ENCODE measurements at places on chromosomes 7 and 10.

- peak; percentile 15 for DNase-seq
Measured at GRCh38 chr10:62384057-62384446, 9.9 kb downstream of the ZNF365 start.

GRCh38 chr10:86663046-86663345, 5.3 kb upstream of the LDB3 start:
- no peak for DNase-seq

DNA sequence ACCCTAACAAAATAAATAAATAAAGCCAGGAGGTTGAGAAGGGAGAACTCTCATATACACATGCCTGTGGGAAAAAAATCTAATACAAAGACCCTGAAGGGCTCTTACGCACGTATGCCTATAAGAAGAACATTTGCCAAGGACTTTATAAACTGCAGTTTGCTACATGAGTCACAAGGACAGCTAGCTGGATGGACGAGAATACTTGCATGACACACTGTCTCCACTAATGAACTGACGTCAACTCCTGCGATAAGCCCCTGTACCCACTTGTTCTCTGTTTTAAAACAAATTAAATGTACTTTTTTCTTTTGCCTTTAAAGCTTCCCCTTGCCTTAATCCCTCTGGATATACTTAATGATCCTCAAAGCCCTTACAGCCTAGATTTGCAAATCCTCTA, 374.6 kb upstream of the GHITM start:
- no peak for DNase-seq

DNA sequence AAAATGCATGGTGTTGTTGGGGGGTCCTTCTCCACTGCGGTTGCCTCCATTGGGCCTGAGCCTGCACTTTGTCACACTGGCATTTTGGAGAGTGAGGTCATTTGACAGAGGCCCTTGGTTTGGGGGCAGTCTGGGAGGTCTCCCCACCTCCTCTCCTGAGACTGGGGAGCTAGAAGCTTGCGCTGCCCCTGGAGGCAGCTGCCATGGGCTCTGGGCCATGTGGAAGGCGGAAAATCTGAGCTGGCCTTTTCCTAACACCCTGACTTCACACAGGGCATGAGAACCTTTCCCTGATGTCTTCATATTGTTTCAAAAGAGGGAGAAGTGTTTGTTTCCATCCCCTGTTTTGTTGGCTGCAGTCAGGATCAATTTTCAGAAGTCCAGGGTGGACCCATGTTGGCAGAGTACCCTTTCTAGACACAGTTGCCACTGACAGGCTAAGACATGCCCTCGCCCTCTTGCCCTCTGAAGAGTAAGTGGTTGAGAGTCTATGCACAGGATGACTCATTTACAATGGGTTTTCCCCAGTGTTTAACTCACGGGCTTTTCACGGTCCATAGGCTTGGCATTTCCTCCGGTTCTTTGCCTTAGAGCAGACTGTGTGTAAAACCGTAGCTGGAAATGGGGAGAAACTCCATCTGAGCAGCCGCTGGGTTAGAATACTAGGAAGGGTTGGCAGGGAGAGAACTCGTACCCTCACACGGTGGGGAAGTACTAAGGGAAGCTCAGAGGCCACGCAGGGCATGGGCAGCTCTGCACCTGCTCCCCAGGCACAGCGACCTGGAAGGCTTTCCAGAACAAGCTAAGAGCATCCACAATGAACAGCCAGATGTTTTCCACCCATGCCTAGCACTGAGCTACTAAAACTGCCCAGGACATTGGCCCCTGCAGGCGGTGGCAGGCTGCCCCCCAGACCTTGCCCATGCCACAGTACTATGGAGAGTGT, 655.0 kb downstream of the SDK1 start:
- no peak for DNase-seq

- no peak for DNase-seq
Measured at GRCh38 chr7:87128861-87129267, 23.4 kb upstream of the DMTF1 start.

DNA sequence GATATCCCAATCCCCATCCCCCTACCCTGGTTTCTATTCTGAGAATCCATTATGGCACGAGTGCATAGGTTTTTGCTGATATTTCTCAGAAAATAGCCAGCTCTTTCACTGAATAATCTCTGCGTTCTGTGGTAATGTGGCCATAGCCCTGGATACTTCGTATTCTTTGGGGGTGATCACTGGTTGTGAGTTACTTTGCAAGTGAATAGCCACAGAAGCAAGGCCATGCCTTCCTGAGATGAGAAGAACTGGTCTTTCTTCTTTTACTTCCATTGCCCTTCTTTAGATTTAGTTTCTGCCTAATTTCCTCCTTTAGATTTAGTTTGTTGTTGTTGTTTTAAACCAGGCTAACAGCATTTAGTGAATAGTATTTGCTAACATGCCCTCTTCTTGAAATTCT, 323.4 kb downstream of the CDC14C start:
- no peak for DNase-seq

DNA sequence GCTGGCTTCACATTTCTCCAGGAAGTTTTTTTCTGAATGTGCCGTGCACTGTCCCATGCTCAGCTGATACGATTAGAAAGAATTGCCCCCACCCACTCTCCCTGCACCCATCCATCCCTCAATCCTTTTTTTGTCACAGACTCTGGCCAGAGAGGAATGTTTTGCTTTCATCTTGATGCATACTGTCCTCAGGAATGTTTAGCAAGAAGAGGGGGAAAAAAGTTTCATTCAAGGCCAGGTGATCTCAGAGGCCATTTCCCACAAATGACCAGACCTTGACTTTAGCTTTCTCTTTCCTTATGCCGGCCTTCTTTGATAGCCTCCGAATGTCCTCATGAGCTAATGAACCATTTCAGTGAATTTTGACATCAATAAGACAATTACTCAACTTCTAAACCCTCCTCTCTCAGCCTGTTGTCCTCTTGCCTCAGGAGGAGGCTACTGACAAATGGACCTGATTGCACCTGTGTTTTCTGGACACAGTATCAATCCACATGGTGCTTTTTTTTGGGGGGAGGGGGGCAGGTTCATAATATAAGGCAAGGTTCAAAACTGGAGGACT, 105.0 kb upstream of the KLF6 start:
- DNase-seq = no peak

GRCh38 chr10:122145113-122145512, 126.0 kb upstream of the BTBD16 start:
- DNase-seq = no peak

GRCh38 chr10:43229208-43230061, 37.4 kb downstream of the RASGEF1A start:
- peak; percentile 11 for DNase-seq

DNA sequence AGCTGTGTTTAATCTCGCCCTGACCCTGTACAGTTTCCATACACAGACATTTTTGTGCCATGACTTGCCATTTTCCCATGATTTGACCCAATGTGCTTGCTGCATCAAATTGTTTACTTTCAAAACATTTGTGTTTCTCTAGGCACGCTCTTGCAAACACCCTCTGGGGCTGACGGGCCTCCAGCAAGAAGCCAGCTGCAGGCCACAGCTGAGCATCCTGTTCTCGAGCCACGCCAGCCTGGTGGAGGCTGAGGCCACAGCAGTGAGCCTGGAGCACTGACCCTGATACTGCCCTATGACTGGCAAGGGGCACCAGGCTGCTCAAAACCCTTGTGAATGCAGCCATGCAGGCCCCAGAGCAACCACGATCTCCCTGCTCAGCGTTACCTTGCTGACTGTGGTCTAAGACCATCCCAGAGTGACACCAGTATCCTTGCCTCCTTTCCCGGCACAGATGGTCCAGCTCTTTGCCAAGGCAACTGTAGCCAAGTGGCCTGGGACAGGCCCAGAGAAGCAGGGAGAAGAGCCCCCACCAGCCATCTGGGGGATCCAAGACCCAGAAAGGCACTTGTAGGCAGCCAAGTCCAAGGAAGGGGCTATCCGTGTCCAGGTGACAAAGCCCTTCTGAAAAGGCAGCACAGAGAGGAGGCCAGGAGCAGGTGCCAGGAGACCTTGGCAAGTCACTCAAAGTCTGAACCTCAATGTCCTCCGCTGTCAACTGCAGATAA, 78.5 kb downstream of the OAT start:
- no peak for DNase-seq

- DNase-seq = peak; percentile 45
Measured at GRCh38 chr10:113854013-113854760, at the start of the genes DCLRE1A and NHLRC2. Gene DCLRE1A, minus strand, starts transcription at chr10:113854082. Its CDS starts 900 bp downstream, at chr10:113853182. Gene NHLRC2, plus strand, starts transcription at chr10:113854661. Its CDS starts 212 bp downstream, at chr10:113854873.

GRCh38 chr7:26319636-26320035, 28.0 kb downstream of the SNX10 start:
- DNase-seq = no peak

DNA sequence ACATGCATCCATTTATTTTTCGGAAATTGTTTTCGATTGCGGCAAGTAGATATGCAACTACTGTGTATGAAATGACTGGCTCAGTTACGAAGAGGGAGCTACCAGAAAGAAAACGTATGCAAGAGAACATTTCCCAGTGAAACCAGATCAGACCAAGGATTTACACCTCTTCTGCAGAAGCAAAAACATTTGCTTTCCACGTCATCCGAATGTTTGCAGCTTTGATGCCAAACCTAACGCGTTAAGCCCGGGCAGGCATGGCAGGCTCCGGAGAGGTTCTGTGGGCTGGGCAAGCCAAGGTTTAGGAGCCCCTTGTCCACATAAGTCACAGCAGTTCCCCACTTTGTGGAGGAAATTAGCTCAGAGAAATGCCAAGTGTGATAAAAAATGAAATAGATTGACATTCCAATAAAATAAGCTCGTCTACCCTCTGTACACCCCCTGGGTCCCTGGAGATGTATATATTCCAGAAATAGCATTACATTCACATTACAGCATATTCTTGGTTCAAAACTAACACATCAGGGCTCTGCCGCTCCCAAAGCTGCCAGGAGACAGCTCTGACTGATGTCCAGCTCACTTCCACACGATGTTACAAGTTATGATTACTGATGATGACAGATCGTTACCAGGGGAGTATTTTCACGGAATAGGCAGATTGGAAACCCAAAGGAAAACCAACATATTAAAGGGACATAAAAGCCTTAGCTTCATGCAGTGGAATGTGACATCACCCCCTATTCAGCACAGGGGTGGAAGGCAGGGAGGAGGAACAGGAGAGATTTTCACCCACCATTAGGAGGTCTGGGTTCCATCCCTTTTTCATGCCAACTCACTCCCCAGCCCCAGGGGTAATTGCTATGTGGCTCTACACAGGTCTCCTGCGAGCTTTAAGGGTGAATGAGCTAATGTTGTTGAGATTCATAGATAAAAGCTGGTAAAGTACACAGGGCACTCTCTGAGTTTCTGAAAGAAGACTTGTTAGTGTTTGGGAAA, 81.5 kb downstream of the LYZL1 start:
- no peak for DNase-seq

- DNase-seq = no peak
Measured at GRCh38 chr10:43739161-43739560, 90.5 kb upstream of the ZNF32 start.

GRCh38 chr7:25779002-25779546, 372.9 kb upstream of the NFE2L3 start:
- no peak for DNase-seq

DNA sequence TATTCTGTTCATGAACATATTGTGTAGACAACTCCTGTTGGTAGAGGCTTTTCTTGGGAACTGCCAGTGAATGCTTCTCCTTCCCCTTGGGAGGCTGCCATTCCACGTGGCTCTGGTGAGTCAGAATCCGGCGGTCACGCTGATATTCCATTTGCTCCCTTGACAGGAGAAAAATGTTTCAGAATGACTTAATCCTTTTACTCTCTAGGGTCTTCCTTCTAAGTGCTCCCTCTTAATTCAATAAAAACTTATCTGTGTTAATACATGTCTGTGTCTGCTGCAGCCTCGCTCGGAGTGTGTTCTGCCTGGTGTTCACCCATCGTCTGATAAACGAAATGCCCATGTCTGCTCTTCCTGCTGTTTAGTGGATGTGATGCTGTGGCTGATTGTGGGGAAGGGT, 278.6 kb downstream of the ARHGAP12 start:
- DNase-seq = no peak

GRCh38 chr10:17528306-17528862, 74.0 kb upstream of the ST8SIA6 start:
- no peak for DNase-seq

GRCh38 chr10:95513941-95514392, 47.2 kb downstream of the SORBS1 start:
- DNase-seq = no peak

DNA sequence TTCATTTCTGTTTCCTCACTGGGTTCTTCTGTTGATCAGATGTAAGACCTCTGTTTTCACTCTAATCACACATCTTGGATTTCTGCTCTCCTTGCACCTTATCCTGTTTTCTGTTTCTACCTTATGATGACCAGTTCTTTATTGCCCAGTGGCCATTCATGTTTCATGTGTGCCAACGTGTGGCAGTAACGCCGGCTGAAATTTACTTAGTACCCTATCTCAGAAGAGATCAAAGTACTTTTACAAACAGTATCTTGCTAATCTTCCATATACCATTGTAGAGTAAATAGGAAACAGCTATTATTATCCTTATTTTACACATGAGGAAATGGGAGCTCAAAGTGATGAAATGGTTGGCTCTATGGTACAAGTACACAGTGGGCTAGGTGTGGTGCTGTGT, 74.0 kb downstream of the GATA3 start:
- DNase-seq = no peak

GRCh38 chr10:62562795-62563194, 188.6 kb downstream of the ZNF365 start:
- DNase-seq = no peak

DNA sequence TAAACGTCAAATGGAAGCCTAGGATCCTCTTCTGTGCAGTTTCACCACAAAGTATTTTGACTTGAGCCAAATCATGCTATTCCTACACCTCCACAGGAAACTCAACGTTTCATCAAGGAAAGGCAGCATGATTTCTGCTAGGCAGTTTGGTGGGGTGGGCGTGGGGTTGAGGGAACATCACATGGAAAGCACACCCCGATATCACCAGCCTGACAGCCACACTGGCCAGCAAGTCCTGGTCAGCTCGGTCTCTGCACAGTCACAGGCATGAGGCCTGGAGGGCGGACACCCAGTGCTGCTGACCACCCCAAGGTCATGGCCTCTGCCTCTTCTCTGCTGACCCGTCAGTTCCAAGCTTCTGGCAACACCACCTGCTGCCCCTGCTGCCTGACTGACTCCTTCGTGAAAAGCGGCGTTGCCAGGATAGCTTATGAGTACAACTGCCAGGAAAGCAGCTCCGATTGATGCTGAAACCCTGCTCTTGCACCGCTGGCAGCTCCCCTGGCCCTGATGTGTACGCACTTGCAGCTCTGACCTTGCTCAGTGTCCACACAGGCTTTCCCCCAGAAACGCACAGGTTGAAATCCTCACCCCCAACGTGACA, 171.5 kb downstream of the DIP2C start:
- DNase-seq = no peak
